ENCODE measurements at places on chromosomes 2 and 18. TPM values are rescaled to one million over a fixed set of nuclear protein-coding genes. Genes with fewer than 3 reads are reported as not detected.

GRCh38 chr2:66695226-66695735 lies 260.4 kb downstream of the MEIS1 start:
- no peak for DNase-seq
- no peaks in the 10 kb centered on the region for H3K36me3 ChIP-seq
- H3K27ac ChIP-seq = no peak overlapping the region
- H3K27me3 ChIP-seq = no peaks in the 10 kb centered on the region
- H3K4me1 ChIP-seq = no peaks in the 10 kb centered on the region
- H3K4me3 ChIP-seq = no peak overlapping the region

- H3K4me1 ChIP-seq = no peaks in the 10 kb centered on the region
- H3K36me3 ChIP-seq = no peaks in the 10 kb centered on the region
- H3K4me3 ChIP-seq = no peak overlapping the region
Observed at GRCh38 chr2:180191432-180192124, 184.5 kb upstream of the CWC22 start.

DNA sequence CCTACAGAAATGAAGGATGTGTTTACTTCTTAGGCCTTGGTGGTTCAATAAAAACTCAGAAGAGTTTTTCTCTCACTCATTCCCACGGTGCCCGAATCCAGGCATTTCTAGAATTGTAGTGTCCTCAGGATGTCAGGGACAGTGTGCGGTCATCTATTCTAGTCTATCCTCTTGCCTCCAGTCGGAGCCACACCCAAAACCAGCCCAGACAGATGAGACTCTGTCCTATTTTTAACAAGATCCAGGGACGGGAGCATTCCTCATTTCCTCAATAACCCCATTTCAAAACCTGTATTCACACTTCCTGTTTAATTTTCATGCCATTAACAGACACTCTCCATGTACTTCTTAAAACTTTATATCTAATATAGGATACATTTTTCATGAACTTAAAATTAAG lies 11.6 kb upstream of the RBMS1 start:
- DNase-seq = no peak
- H3K27ac ChIP-seq = no peak overlapping the region
- H3K4me1 ChIP-seq = peaks cover 23% of the 10 kb centered on the region

DNA sequence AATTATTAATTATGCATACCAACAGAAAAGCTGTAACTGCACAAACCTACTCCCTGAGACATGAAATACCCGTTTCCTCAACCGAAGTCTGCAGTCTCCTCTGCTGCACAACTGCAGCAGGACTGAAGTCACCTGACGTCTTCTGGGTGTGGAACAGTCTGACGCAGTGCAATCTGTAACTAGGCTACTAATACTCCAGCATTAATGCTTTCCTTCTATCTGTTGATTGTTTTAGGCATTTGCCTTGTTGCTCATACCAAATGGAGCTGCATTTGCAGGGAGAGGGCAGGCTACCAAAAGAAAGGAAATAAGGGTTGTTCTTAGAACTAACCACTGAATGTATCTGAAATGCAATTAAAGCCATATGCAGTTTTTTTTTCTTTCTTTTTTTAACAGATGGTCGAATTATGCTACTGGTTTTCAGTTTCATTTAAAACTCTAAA lies 40.1 kb downstream of the RTN4 start:
- peaks cover 74% of the 10 kb centered on the region for H3K4me1 ChIP-seq
- H3K27ac ChIP-seq = peak overlapping the region; percentile 58
- H3K36me3 ChIP-seq = peaks cover 2% of the 10 kb centered on the region
- H3K4me3 ChIP-seq = peak overlapping the region; percentile 89
- no peaks in the 10 kb centered on the region for H3K27me3 ChIP-seq
- DNase-seq = peak; percentile 22

GRCh38 chr2:27263287-27264252 lies 723 bp upstream of the SLC30A3 start:
- peaks cover 25% of the 10 kb centered on the region for H3K27me3 ChIP-seq
- H3K27ac ChIP-seq = no peak overlapping the region
- H3K36me3 ChIP-seq = peaks cover 5% of the 10 kb centered on the region
- H3K4me3 ChIP-seq = peak overlapping the region; percentile 90
- no peak for DNase-seq

Gene CXCR4
- 338 TPM for total RNA-seq

GRCh38 chr2:226508683-226509082 lies 290.9 kb downstream of the IRS1 start:
- H3K4me1 ChIP-seq = no peaks in the 10 kb centered on the region
- no peak overlapping the region for H3K27ac ChIP-seq
- no peak overlapping the region for H3K4me3 ChIP-seq
- H3K36me3 ChIP-seq = no peaks in the 10 kb centered on the region
- peaks cover 26% of the 10 kb centered on the region for H3K27me3 ChIP-seq

Gene ASTL
- total RNA-seq = 8.1 TPM

DNA sequence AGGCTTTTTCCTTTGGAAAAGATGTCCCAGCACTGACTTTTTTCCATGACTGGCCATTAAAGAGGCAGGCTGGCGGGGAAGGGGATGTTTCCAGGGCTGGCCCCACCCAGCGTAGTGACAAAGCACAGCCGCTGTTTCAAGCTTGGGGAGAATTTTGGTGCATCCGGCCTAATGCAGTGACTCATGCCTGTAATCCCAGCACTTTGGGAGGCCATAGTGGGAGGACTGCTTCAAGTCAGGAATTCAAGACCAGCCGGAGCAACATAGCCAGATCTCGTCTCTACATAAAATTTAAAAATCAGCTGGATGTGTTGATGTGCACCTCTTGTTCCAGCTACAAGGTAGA lies 78.0 kb upstream of the SH3BP4 start:
- H3K4me3 ChIP-seq = no peak overlapping the region
- H3K27ac ChIP-seq = no peak overlapping the region
- DNase-seq = no peak
- H3K4me1 ChIP-seq = no peaks in the 10 kb centered on the region

Gene APOB
- total RNA-seq = not detected

GRCh38 chr18:48884771-48885170 lies 66.0 kb downstream of the SMAD7 start:
- no peaks in the 10 kb centered on the region for H3K4me1 ChIP-seq
- DNase-seq = no peak
- no peaks in the 10 kb centered on the region for H3K36me3 ChIP-seq
- no peak overlapping the region for H3K4me3 ChIP-seq
